ENCODE measurements at places on chromosomes 13 and 19.

DNA sequence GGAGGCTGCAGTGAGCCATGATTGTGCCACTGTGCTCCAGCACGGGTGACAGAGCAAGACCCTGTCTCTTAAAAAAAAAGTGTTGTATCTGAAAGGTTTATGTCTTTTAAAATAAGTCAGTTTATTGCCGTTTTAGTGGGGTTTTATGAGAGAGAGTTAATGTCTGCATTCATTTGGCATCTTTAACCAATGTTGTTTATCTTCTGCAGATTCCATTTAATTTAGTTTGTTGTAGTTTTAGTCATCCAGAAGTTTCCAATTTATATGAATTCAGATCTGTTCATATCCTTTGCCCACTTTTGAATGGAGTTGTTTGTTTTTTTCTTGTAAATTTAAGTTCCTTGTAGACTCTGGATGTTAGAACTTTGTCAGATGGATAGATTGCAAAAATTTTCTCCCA lies 36.7 kb upstream of the LPAR6 start:
- DNase-seq = peak; percentile 13

GRCh38 chr19:37932985-37933936 lies 26.3 kb downstream of the SIPA1L3 start:
- peak; percentile 21 for DNase-seq

GRCh38 chr19:20247016-20247683 lies 80.1 kb downstream of the ZNF486 start:
- DNase-seq = no peak

DNA sequence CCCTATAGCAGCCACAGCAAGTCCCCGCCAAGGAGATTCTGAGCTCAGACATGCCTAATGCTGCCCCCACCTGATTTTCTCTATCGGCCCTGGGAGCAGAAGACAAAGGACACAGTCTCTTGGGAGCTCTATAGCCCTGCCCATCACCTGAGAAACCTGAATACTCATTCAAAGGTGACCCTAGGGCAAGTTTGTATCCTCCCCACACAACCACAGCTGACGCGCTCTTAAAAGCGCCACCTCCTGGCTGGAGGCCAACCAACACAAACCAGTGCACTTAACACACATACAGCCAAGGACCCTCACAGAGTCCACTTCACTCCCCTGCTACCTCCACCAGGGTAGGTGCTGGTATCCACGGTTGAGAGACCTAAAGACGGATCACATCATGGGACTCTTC lies 8.8 kb upstream of the IGFL4 start:
- no peak for DNase-seq

DNA sequence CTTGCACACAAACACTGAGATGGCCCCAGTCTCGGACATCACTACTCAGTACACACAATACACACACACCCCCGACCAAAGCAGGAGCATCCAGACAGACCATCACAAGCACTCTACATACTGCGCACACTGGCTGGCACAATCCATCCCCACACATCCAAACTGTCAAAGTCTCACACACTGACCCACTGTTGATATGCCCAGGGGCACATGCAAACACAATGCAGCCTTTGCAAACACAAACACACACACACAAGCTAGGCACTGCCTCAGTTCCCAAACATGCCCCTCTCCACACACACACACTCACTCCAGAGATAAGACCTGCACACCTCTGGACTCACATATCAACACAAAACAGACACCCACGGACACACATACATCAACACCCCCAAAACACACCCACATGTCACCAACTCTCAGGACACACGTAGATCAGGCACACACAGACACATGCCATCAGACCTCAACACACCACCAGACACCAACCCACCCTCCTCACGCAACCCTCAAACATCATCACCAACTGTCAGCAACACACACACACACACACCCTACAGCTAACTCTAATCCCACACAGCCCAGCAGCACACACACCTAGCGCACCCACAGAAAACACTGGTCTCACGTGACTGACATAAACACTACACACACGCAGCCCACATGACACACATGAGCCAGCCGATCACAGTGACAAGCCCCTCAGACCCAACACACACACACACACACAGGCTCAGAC lies 1.9 kb downstream of the BBC3 start:
- peak; percentile 29 for DNase-seq
